ENCODE measurements at places on chromosomes 4 and X.
A peak's percentile ranks its signal among the peaks of the same experiment; 100 is the strongest.

DNA sequence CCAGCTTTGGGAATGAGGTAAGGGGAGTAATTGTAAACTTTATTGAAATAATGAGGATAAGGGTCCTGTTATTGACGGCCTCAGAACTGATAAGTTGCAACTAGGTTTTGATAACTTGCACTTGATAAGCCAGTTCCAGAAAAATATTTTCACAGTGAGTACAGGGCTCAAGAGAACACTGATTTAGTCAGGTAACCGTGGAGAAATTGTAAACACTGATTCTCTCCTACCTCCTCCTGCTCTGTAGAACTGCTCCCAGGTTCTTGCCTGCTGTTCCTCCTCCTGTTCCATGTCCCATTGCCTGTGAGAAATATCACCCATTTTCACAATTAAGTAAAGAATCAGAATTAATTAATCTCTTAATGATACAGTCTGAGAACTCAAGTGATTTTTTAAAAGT lies 55.0 kb upstream of the CXXC4 start:
- no peak overlapping the region for H3K27ac ChIP-seq
- H3K4me3 ChIP-seq: no peak overlapping the region
- H3K27me3 ChIP-seq: no peaks in the 10 kb centered on the region
- H3K36me3 ChIP-seq: no peaks in the 10 kb centered on the region

- H3K4me3 ChIP-seq: peak overlapping the region; percentile 24
- H3K4me1 ChIP-seq: no peaks in the 10 kb centered on the region
- peak; percentile 6 for DNase-seq
- peaks cover 20% of the 10 kb centered on the region for H3K27me3 ChIP-seq
- H3K36me3 ChIP-seq: no peaks in the 10 kb centered on the region
Measured at GRCh38 chrX:84188320-84188834, 378 bp upstream of the RPS6KA6 start.

GRCh38 chrX:119655125-119655524 lies 37.8 kb downstream of the SEPTIN6 start:
- H3K27ac ChIP-seq: peak overlapping the region; percentile 68
- H3K4me3 ChIP-seq: peak overlapping the region; percentile 28
- peaks cover 53% of the 10 kb centered on the region for H3K36me3 ChIP-seq
- no peaks in the 10 kb centered on the region for H3K27me3 ChIP-seq
- peaks cover 41% of the 10 kb centered on the region for H3K4me1 ChIP-seq
- peak; percentile 75 for DNase-seq

DNA sequence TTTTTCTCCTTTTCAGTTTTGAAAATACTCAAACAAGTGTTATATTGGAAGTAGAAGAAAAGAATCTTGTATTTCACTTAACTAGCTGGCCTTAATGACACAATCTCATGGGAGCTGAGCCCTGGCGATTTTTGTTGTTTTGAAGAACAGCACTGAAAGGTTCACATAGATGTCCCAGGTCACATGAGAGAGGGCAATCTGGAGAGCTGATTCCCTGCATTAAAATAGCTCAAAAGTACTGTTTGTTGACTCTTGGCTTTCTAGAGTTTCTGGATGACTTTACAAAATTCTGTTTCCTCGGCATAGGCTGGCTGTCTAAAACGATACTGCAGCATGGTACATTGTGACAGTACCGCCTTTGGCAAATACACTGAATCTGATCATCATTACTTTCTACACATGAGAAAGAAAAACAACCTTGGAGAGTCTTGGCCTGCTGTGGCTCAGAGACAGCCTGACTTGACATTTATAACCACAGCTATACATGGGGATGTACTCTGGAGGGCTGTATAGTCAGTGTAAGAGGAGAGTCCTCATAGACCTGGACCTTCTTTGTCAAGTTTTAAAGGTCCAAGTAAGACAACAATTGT lies 119.8 kb upstream of the PDLIM3 start:
- H3K4me1 ChIP-seq: no peaks in the 10 kb centered on the region
- no peak overlapping the region for H3K4me3 ChIP-seq
- DNase-seq: no peak
- no peak overlapping the region for H3K27ac ChIP-seq

DNA sequence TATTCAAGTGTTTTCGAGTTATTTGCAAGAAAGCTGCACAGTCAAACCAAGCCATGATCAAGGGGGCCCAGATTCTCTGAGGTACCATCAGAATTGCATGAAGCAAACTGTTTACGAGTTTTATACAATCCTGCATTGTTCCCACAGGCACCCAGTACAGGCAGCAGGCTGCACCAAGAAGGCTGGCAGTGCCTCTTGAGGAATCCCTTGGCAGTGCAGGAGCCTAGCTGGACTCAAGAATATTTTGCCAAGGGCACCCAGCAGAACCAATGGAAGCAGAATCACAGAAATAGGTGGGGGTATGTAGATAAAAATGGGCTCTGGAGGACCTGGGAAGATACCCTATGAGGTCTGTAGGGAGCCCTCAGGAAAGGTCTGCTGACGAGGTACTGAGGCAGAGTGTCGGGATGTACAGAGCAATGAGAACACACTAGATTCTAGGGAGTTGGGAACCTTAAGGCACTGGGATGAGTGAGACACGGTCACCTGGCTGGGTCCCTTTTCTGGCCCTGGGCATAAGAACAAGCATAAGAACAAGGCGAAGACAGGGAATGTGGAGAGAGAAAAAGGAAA lies 2.5 kb upstream of the PLP1 start:
- no peaks in the 10 kb centered on the region for H3K36me3 ChIP-seq
- H3K27me3 ChIP-seq: no peaks in the 10 kb centered on the region
- no peak for DNase-seq
- no peak overlapping the region for H3K27ac ChIP-seq
- H3K4me3 ChIP-seq: no peak overlapping the region

GRCh38 chrX:139290310-139290709 lies 240.2 kb upstream of the F9 start:
- no peak overlapping the region for H3K27ac ChIP-seq
- H3K4me3 ChIP-seq: no peak overlapping the region
- no peaks in the 10 kb centered on the region for H3K4me1 ChIP-seq

DNA sequence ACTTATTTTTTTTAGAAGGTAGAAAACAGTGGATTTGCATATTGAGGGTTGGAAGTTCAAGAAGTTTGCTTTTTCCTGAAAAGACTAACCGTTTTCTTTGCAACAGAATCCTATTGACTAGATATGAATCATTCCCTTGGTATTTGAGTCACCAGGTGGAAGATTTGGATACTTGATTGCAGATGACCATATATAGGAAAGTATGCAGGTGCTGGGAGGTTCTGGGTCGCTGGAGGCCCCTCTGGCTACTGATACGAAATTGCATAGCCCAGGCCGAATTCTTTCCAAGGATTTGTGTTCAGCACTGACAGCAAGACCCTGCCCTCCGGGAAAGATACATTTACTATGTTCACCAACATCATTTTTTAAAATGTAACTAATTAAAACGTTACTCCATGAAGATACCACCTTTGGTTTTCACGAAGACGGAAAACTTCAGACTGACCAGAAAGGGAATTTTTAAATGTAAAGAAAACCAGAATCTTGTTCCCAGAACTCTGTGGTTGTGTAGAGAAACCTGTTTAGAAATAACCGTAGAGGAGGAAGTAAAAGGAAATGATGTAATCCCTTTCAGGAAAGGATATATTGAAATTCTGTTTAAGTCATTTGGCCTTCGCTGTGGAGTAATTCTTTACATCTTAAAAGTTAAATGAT lies 946 bp downstream of the ANXA3 start:
- peaks cover 33% of the 10 kb centered on the region for H3K27me3 ChIP-seq
- H3K4me1 ChIP-seq: peaks cover 8% of the 10 kb centered on the region
- H3K4me3 ChIP-seq: no peak overlapping the region
- no peaks in the 10 kb centered on the region for H3K36me3 ChIP-seq
- DNase-seq: no peak
- no peak overlapping the region for H3K27ac ChIP-seq

- peaks cover 5% of the 10 kb centered on the region for H3K27me3 ChIP-seq
- H3K36me3 ChIP-seq: no peaks in the 10 kb centered on the region
- H3K27ac ChIP-seq: no peak overlapping the region
- no peaks in the 10 kb centered on the region for H3K4me1 ChIP-seq
- H3K4me3 ChIP-seq: no peak overlapping the region
Measured at GRCh38 chr4:52408471-52408870, 250.6 kb downstream of the USP46 start.

GRCh38 chrX:110477593-110478228 lies 119.1 kb downstream of the RTL9 start:
- H3K36me3 ChIP-seq: no peaks in the 10 kb centered on the region
- no peaks in the 10 kb centered on the region for H3K4me1 ChIP-seq
- H3K27me3 ChIP-seq: no peaks in the 10 kb centered on the region
- DNase-seq: no peak
- no peak overlapping the region for H3K27ac ChIP-seq

GRCh38 chr4:167550021-167550420 lies 315.7 kb upstream of the SPOCK3 start:
- no peak for DNase-seq
- no peaks in the 10 kb centered on the region for H3K4me1 ChIP-seq
- no peak overlapping the region for H3K4me3 ChIP-seq
- H3K36me3 ChIP-seq: no peaks in the 10 kb centered on the region
- H3K27ac ChIP-seq: no peak overlapping the region
- no peaks in the 10 kb centered on the region for H3K27me3 ChIP-seq

DNA sequence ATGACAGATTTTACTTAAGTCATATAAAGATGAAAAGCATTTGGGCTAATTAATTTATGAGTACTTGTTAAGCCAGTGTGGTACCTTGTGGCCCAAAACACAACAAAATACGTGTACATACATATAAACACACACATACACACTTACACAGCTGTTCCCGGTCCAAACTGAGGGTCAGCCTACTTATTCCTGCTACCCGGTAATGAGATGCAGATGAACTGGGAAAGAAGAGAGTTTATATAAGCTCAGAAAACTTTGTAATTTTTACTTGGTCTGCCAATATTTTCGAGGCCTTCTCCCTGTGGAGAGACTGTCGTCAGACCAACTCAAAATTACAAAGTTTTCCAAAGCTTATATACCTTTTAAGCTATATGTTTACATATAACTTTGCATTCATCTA lies 25.8 kb upstream of the PBDC1 start:
- H3K27ac ChIP-seq: peak overlapping the region; percentile 97
- H3K4me1 ChIP-seq: peaks cover 14% of the 10 kb centered on the region
- no peaks in the 10 kb centered on the region for H3K36me3 ChIP-seq
- no peaks in the 10 kb centered on the region for H3K27me3 ChIP-seq
- DNase-seq: no peak

GRCh38 chrX:50103866-50104566 lies 96.8 kb downstream of the AKAP4 start:
- H3K27me3 ChIP-seq: peaks cover 1% of the 10 kb centered on the region
- H3K27ac ChIP-seq: no peak overlapping the region
- no peak overlapping the region for H3K4me3 ChIP-seq
- no peaks in the 10 kb centered on the region for H3K36me3 ChIP-seq
- DNase-seq: no peak

- peaks cover 7% of the 10 kb centered on the region for H3K36me3 ChIP-seq
- DNase-seq: peak; percentile 3
- H3K27ac ChIP-seq: no peak overlapping the region
- peaks cover 5% of the 10 kb centered on the region for H3K4me1 ChIP-seq
Measured at GRCh38 chr4:4631150-4631549, 89.3 kb upstream of the STX18 start.

GRCh38 chrX:30308263-30309138 lies 689 bp downstream of the NR0B1 start:
- H3K36me3 ChIP-seq: no peaks in the 10 kb centered on the region
- H3K27me3 ChIP-seq: peaks cover 17% of the 10 kb centered on the region
- DNase-seq: no peak

DNA sequence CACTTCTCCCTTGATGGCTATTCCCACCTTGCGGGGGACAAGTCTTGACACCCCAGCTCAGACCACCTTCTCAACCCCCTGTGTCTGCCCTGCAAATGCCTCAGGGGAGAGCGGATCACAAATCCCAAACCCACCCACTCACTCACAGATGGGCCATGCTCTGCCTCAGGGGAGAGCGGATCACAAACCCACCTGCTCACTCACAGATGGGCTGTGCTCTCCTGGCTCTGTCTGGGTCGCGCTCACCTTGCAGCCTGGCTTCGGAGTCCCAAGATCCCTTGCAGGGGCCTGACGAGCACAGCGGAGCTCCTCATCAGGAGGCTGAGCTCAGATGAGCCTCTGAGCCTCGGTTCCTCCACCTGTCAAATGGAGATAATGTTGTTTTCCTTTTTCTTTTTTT lies 38.6 kb downstream of the HTRA3 start:
- H3K36me3 ChIP-seq: no peaks in the 10 kb centered on the region
- H3K27me3 ChIP-seq: peaks cover 3% of the 10 kb centered on the region
- no peak overlapping the region for H3K27ac ChIP-seq
- no peak overlapping the region for H3K4me3 ChIP-seq
- DNase-seq: no peak

DNA sequence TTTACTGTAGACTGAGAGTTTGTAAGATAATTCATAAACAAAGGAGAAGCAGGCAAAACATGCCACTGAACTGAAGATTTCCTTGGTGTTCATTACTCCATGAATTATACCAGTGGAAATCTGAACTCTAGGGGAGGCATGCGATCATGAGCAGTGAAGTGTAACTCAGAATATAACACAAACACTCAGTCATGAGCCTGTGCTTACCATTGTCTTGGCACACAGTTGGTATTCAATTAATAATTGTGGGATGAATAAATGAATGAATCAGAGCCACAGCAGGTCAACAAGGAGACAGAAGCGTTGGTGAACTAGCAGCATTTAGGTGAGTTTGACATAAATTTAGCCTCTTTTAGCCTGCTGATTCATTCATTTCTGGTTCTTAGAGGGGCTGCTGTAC lies 263.5 kb upstream of the DKK2 start:
- H3K4me1 ChIP-seq: no peaks in the 10 kb centered on the region
- H3K27me3 ChIP-seq: peaks cover 2% of the 10 kb centered on the region
- no peak overlapping the region for H3K27ac ChIP-seq
- H3K36me3 ChIP-seq: no peaks in the 10 kb centered on the region
- no peak for DNase-seq
- no peak overlapping the region for H3K4me3 ChIP-seq

- H3K27me3 ChIP-seq: peaks cover 6% of the 10 kb centered on the region
- no peaks in the 10 kb centered on the region for H3K4me1 ChIP-seq
- H3K4me3 ChIP-seq: no peak overlapping the region
- no peaks in the 10 kb centered on the region for H3K36me3 ChIP-seq
- no peak for DNase-seq
Measured at GRCh38 chr4:184102927-184103326, 114.7 kb downstream of the ENPP6 start.

Data from activated CD8-positive, alpha-beta T cell treated with anti-CD3 and anti-CD28 coated beads for 36 hours (primary cell).